ENCODE measurements at places on chromosomes 6 and 20.

GRCh38 chr6:6026513-6027205, 19.9 kb upstream of the NRN1 start:
- DNase-seq = no peak

- DNase-seq = no peak
Measured at GRCh38 chr20:479487-479886, 17.2 kb upstream of the TBC1D20 start.

DNA sequence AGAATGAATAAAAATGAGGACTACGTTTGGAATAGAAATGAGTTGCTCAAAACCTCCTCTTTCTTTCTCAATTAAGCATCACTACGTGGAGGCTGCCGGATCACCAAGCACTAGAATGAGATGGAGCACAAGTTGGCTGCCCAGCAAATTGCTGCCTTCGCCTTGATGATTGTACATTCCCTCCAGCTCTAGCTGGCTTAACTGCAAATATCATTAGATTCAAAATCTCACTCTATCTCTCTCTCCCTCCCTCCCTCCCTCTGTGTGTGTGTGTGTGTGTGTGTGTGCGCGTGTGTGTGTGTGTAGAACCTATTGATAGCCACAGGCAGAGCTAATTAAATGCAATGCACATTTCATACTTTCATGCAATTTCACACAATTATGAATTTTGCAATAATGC, 310.7 kb upstream of the CDH4 start:
- no peak for DNase-seq

DNA sequence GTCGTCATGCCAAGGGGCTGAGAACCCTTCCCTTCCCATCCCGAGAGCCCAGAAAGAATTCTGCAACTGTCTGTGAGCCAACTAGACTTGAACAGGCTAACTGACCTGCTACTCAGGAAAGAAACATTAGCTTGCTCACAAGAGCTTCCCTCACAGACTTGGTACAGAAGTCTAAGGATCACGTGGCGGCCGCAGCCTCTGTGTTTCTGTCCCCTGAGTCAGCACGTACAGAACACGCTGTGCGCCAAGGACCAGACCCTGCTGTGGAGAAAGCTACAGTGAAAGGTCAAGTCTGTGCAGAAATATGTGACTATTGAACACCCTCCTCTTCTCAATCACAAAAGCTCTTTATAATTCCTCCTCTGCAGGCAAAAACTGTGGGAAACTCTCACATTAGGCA, 151.3 kb upstream of the QKI start:
- no peak for DNase-seq

DNA sequence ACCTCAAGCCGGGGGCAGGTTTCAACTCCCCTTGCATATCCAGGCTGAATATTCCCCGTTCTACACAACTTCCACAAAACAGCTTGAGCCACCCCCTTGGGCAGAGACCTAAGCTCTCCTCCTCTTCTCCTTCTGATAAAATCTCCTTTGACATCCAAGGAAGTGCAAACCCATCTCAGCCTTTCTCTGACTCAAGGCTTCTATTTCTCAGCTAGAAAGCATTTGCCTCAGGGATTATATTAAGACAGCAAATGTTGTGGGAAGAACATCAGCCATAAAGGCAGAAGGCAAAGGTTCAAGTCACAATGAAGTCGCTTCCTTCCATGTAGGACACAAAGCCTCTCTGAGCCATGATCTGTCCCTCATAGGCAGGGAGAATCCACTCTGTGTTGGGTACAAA, 386.6 kb upstream of the ARID1B start:
- no peak for DNase-seq

GRCh38 chr6:53009056-53009455, 14.0 kb upstream of the GSTA4 start:
- DNase-seq = no peak

- peak; percentile 50 for DNase-seq
Measured at GRCh38 chr6:33147807-33148666, 44.2 kb downstream of the COL11A2 start.

- DNase-seq = no peak
Measured at GRCh38 chr6:139320081-139320480, 28.3 kb upstream of the TXLNB start.

DNA sequence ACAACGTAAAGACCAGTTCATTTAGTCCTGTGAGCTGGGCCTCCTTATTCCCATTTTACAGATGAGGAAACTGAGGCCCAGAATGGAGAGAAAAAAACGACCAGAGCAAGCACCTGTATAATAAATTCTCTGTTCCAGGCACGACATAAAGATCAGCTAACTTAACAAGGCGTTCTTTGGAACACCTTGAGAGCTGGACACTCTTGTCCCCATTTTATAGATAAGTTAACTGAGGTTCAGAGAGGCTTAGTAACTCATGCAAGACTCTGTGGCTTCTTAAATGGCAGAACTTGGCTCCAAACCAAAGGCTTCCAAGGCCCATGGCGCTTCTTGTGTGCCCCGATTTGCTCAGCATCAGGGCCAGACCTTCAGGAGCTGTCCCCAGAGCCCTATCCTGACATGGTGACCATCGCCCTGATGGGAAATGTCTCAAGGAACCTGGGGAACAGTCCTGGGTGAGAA, 142.1 kb downstream of the VEGFA start:
- no peak for DNase-seq

- DNase-seq = no peak
Measured at GRCh38 chr6:140604786-140605185, 1230.3 kb upstream of the CITED2 start.

DNA sequence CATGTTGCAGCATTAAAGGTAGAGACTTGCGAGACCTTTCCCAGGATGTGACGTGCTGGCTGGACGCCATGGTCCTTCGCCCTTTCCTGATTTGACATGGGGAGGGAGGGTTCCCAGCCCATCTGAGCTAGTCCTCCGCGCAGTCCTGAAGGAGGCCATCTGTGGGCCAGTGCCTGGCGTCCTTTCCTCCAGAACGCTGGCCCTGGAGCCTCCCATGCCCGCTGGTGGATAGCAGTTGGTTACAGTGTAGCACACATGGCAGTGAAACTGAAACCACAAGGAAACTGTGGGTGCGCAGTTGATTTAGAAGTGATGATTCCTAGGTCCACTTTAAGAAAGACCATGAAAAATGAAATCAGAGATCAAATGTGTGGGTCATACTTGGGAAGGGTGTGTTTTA, 193.7 kb downstream of the CDH4 start:
- no peak for DNase-seq

- no peak for DNase-seq
Measured at GRCh38 chr6:14987490-14987889, 258.4 kb upstream of the JARID2 start.

- DNase-seq = no peak
Measured at GRCh38 chr6:31426395-31427354, 23.3 kb downstream of the MICA start.

DNA sequence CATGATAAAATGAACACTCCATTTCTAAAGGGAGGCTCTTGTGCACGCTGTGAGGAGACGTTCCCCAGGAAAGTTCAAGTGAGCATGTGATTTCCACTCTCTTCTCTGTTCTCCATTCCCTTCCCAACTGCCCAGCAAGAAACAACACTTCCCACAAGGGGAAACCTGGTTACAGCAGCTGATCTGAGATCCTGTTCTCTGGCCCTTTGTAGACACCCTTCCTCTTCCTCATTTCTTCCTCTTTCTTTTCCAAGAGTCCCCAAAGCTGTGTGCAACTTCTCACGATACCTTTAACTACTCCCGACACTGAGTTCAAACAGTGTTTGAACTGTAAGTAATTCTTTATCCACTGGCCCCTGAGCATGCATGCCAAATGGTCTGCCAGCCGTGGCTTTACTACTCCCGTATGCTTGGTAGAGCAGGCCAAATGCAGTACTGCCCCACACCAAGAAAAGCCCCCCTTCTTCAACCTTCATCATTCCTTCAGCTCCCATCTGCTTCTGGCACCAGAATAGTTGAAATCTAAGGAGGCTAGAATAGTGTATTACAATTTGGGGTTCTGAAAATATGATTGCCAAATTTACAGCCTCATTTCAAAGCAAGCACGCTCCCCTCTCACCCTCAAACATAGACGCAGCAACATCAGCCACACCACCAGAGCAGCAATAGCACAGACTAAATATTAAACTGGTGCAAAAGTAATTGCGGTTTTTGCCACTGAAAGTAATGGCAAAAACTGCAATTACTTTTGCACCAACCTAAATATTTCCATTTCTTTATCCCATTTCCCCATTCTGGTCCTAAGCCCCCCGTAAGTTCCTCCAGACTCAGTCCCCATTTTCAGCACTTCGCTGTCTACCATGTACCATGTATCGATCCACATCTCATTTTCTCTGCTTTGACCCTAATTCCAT, 4.3 kb downstream of the HLA-DMB start:
- no peak for DNase-seq

GRCh38 chr6:111808493-111808892, 64.8 kb downstream of the FYN start:
- DNase-seq = no peak

- no peak for DNase-seq
Measured at GRCh38 chr20:52564594-52564993, 373.0 kb upstream of the ZFP64 start.

GRCh38 chr6:39343396-39343870, 20.9 kb upstream of the KCNK16 start:
- DNase-seq = no peak

DNA sequence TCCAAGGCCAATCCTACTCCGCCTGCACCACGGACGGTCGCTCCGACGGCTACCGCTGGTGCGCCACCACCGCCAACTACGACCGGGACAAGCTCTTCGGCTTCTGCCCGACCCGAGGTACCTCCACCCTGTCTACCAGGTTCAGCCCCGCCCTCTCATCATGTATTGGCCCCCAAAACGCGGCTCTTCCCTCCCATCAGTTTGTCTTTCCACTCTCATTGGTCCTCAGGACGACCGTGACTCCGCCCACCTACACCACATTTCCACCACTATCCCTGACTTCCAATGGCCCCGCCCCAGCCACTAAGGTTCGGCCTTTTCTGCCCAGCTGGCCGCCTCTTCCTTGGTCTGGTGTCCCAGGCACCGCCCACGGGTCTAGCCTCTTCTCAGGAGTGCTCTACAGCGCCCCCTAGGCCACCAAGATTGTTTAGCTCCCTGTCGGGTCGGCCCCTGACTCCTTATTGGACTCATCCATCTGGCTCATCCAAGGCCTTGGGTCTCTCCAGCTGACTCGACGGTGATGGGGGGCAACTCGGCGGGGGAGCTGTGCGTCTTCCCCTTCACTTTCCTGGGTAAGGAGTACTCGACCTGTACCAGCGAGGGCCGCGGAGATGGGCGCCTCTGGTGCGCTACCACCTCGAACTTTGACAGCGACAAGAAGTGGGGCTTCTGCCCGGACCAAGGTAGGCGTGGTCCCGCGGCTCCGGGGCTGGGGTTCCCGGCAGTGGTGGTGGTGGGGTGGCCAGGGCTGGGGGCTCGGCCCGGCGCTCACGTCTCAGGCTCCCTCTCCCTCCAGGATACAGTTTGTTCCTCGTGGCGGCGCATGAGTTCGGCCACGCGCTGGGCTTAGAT, 3.1 kb downstream of the MMP9 start:
- peak; percentile 76 for DNase-seq

DNA sequence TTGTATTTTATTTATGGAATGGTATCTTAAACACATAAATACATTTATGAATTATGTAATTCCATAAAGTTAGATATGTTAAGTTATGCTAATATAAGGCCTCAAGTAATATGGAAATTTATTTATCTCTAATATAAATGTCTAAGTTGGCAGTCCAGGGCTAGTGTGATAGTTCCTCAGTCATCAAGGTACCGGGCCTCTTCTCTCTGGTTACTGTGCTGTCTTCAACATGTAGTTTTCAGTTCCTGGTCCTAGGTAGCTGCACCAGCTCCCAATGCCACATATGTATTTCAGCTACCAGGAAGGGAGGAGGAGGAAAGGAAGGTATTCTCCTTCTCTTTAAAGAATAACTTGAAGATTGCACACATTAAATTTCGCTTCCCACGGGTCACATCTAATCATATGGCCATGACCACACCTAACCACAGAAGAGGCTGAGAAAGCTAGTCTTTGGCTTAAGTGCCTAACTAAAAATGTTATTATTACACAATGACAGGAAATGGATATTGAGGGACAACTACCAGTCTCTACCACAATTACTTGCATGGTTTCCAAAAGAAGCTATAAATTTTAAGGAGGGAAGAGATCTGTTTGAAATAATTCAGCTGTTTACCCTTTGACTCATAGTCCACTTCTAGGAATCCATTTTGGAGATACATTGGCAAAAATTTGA, 68.6 kb downstream of the BCKDHB start:
- DNase-seq = no peak

- DNase-seq = no peak
Measured at GRCh38 chr6:14964556-14965270, 281.2 kb upstream of the JARID2 start.

GRCh38 chr6:131782764-131783163, 25.1 kb upstream of the ENPP1 start:
- no peak for DNase-seq

DNA sequence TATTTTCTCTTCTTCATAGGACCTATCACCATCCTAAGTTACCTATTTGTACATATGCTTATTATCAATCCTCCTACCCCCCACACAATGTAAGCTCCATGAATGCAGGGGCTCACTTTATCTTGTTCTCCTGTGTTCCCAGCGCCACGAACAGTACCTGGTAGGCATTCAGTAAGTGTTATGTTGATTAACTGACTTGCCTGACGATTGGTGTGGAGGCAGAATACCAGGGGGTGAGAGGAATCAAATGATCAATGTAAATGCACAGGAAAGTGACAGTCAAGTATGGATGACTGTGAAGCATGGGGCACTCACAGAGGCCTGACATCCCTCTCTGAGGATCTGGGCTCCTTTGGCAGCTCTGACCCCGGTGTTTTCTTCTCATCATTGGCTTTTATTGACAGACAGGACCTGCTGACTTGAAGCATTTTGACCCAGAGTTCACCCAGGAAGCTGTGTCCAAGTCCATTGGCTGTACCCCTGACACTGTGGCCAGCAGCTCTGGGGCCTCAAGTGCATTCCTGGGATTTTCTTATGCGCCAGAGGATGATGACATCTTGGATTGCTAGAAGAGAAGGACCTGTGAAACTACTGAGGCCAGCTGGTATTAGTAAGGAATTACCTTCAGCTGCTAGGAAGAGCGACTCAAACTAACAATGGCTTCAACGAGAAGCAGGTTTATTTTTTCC, 6.1 kb upstream of the IFT52 start:
- DNase-seq = no peak

DNA sequence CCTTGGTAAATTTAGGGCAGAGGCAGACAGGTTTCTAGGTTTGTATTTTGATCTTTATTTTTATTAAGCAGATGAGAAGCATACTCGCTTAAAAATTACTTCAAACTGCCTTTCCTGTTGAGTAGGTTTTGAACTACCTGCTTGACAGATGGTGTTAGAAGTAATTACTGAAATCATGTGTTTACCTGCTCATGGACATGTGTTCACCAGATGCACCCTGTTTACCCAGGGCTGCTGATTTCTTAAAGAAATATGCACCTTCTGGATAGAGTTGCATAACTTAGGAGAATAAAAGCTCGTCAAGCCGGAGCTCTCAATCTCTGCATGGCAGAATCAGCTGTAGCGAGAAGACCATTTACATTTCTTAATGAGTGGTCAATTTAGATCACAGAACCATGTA, 165.1 kb downstream of the CDKAL1 start:
- no peak for DNase-seq

DNA sequence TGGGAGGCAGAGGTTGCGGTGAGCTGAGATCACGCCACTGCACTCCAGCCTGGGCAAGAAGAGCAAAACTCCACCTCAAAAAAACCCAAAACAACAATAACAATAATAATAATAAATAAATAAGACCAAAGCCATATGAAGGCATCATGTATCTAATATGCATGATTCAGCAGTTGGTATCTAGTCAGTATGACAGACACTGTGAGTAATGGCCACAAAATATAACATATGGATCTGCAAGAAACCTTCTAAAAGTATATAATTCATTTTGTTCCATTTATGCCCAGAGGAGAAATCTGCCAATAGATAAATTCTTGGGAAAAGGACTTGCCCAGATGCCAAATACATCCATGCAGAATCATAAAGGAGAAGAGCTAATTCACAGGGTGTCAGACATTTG, 252.3 kb downstream of the BTBD9 start:
- no peak for DNase-seq

Data from NAMALWA (cell line).